ENCODE measurements at places on chromosomes 16 and 17.

DNA sequence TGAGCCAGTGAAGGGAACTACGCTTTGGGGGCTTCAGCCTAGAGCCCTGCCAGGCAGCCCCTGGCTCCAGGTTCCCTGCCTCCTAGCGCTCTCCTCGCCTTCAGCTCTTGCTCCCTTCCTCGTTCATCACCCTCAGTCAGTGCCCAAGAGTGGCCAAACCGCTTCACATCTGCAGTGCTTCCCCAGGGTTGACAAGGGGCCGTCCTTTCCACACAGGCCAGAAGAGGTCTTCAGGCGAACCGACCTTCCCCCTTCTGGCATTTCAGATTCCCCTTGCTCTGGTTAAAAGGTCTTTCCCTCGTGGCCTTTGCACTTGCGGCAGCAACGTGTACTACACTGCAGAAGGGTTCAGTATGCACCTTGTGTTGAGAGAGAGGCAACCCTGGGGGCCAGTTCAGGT, 4.1 kb downstream of the RASD1 start:
- H3K4me3 ChIP-seq = no peak overlapping the region
- no peak overlapping the region for H3K27ac ChIP-seq
- peaks cover 25% of the 10 kb centered on the region for H3K4me1 ChIP-seq

- no peaks in the 10 kb centered on the region for H3K4me1 ChIP-seq
- H3K36me3 ChIP-seq = no peaks in the 10 kb centered on the region
- no peaks in the 10 kb centered on the region for H3K27me3 ChIP-seq
- DNase-seq = no peak
Observed at GRCh38 chr16:86751076-86752030, 173.0 kb downstream of the FOXL1 start.

- no peak within 1 kb of the TSS for H3K27ac ChIP-seq
- peak within 1 kb of the TSS; percentile 72 for H3K4me3 ChIP-seq
- peak; percentile 75 for DNase-seq
- peaks cover 25% of the 10 kb centered on the region for H3K27me3 ChIP-seq
Observed at GRCh38 chr17:3695723-3696411, at the start of gene P2RX5. TSS of gene P2RX5 (minus strand) at chr17:3696155. CDS start at chr17:3696005, 150 bp downstream.

DNA sequence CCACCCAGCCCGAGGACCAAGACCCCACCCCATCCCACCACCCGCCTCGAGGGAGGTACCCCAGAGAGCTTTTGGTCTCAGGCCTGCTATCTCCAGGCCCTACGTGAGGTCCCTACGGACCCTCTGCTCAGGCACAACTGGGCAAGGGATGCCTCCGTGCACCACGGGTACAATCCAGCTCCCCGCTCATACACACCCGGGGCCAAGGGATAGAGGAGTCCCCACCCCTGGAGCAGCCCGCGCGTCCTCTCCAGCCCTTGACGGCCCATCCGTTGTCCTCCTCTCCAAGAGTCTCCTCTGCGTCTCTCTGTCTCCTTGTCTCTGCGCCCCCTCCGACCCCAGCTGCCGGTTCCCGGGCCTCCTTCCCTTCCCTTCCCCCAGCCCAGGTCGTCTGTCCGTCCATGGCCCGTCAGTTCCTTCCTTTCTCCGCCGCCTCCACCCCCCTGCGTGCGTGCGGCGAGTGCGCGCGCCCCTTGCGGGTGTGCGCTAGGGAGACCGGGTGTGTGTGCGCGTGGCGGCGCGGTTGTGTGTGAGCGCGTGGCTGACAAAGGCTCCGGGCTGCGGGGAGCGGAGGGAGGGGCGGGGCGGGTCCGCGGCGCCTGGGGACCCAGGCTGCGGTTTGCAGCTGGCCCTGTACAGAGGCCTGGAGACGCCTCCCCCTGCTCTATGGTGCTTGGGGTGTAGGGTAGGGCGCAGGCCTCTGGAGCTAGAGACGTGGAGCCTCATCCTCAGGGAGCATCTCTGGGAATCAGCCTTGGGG, 930 bp downstream of the SPNS2 start:
- H3K27ac ChIP-seq = no peak overlapping the region
- DNase-seq = peak; percentile 66
- H3K4me1 ChIP-seq = peaks cover 4% of the 10 kb centered on the region
- no peaks in the 10 kb centered on the region for H3K36me3 ChIP-seq

DNA sequence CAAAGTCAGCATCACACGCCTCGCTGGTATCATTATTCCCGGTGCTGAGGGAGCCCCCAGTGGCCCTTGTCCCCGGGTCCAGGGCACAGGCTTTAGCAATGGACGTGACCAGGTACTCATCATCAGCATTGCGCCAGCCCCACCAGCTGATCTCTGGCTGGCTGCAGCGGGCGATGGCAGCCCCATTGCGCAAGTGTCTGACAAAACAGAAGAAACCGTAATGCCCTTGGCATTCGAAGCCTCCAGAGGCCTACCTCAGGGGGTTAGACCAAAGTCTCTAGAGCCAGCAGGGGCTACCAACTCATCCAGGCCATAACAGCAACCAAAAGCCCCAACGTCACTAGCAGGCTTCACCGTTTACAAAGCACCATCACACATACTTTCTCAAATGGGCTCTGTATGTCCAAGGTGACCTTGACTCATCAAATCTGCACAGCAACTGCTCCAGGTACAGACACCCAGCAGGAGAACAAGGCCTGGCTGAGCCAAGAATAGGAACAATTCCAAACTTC, 7.3 kb downstream of the MTMR4 start:
- no peak overlapping the region for H3K4me3 ChIP-seq
- H3K4me1 ChIP-seq = no peaks in the 10 kb centered on the region
- peaks cover 72% of the 10 kb centered on the region for H3K36me3 ChIP-seq
- H3K27me3 ChIP-seq = no peaks in the 10 kb centered on the region
- no peak overlapping the region for H3K27ac ChIP-seq
- no peak for DNase-seq

- no peak for DNase-seq
- H3K36me3 ChIP-seq = peaks cover 30% of the 10 kb centered on the region
- H3K27ac ChIP-seq = no peak overlapping the region
- no peaks in the 10 kb centered on the region for H3K4me1 ChIP-seq
- no peak overlapping the region for H3K4me3 ChIP-seq
Observed at GRCh38 chr17:42989726-42990652, 8.2 kb upstream of the RPL27 start.

GRCh38 chr16:75058806-75059205, 57.8 kb downstream of the LDHD start:
- no peak overlapping the region for H3K4me3 ChIP-seq
- peaks cover 19% of the 10 kb centered on the region for H3K4me1 ChIP-seq
- DNase-seq = no peak
- no peaks in the 10 kb centered on the region for H3K27me3 ChIP-seq
- H3K36me3 ChIP-seq = no peaks in the 10 kb centered on the region

DNA sequence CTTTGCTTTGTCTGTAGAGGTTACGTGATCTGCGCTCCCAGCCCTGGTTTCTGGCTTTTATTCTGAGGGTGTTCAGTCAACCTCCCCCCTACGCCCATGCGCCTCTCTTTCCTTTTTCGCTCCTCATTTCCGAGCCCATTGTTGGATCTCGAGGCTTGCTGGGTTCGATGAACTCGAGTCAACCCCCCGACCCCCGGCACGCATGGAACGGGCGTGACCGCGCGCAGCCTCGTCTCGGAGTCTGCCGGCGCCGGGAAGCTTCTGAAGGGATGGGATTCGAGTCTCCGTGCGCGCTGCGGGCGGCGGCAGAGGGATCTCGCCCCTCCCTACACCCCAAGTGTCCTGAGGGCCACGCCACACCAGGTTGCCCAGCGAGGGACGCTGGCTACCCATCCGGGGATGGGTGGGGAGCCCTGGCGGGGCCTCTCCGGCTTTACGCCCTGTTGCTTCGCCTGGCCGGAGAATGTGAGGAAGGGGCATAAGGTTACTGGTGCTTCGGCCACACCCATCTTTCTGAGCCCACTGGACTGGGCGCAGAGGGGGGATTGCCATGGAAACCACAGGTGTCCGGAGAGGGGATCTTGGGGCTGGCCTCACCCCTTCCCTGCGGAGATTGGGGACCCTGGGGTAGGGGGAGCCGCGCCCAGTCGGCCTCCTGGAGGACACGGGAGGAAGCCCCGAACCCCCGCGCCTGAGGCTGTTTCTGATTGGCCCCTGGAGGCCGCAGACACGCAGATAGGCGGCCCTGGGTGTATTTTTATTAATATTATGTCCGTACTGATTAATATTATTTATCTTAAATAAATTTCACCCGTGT, 1.8 kb downstream of the MAPT start:
- H3K27me3 ChIP-seq = peaks cover 82% of the 10 kb centered on the region
- H3K27ac ChIP-seq = no peak overlapping the region
- H3K4me1 ChIP-seq = peaks cover 4% of the 10 kb centered on the region
- H3K4me3 ChIP-seq = peak overlapping the region; percentile 85

DNA sequence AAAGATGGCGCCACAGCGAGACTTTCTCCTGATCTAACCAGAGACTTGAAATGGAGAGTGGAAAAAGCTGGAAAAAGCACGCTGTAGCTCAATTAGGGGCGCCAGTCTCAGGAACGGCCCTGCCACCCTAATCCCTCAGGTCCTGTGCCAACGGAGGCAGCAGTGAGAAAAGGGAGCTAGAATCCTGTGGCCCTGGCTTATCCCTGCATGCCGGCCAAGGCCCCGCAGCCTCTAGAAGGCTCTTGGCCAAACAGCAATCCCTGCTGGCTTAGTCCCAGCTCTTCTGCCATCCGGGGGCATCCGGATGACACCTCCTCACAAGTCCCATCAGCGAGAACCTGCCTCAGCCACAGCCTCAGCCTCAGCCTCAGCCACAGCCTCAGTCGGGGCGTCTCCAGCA, 69.8 kb downstream of the MRM3 start:
- H3K27ac ChIP-seq = no peak overlapping the region
- H3K4me1 ChIP-seq = peaks cover 30% of the 10 kb centered on the region
- H3K27me3 ChIP-seq = no peaks in the 10 kb centered on the region
- DNase-seq = no peak

- peaks cover 25% of the 10 kb centered on the region for H3K4me1 ChIP-seq
- no peaks in the 10 kb centered on the region for H3K27me3 ChIP-seq
- H3K4me3 ChIP-seq = no peak overlapping the region
- no peak overlapping the region for H3K27ac ChIP-seq
Observed at GRCh38 chr16:54178478-54178976, 108.1 kb downstream of the IRX3 start.

DNA sequence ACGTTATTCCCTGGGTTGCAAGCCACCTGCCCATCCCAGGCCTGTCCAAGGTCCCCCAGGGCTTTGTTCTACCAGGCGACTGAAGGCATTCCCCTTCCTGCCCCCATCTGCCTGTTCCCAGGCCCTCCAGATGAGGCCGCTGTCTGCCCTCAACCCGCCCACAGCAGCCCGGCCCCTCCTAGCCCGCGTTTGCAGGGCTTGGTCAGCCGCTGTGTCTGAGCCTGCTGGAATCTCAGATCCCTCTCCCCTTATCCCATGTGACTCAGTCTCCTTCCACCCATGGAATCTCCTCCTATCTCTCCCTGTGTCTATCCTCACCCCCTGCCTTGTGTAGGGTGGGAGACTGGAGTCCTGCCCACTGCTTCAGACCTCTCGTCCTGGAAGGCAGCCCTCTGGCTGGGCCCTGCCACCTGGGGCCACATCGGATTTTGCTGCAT, 186.0 kb upstream of the TNRC6C start:
- no peaks in the 10 kb centered on the region for H3K27me3 ChIP-seq
- no peak overlapping the region for H3K4me3 ChIP-seq
- H3K4me1 ChIP-seq = peaks cover 6% of the 10 kb centered on the region
- DNase-seq = peak; percentile 91

DNA sequence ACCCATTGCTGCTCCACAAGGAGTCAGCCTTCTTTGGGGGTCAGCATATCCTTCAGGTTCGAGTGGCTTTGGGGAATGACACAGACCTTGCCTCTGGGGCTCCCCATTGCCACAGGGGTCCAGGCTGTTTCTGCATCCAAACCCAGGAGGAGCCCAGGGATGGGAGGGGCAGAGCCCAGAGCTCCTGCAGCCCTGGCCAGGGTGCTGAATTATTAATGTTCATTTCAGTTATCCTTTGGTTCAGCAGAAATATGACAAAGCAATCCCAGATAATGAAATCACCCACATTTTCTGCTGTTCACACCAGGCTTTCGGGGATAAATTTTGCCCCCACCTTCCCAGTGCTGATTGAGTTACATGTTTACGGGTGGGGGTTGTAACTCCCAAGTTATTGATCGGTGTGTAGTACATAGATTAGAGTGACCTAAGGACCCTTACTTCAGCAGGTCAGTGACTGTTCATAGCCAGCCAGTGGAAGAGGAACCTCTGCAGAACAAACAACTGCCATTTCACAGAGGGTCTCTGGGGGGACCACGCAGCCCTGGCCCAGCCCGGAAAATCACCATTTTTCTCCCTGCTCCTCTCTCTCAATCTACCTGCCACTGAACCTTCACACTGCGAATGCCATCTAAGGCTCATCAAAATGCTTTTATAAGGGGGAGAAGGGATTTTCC, 240.3 kb upstream of the N4BP1 start:
- H3K4me1 ChIP-seq = no peaks in the 10 kb centered on the region
- H3K36me3 ChIP-seq = no peaks in the 10 kb centered on the region
- DNase-seq = no peak
- H3K4me3 ChIP-seq = no peak overlapping the region

DNA sequence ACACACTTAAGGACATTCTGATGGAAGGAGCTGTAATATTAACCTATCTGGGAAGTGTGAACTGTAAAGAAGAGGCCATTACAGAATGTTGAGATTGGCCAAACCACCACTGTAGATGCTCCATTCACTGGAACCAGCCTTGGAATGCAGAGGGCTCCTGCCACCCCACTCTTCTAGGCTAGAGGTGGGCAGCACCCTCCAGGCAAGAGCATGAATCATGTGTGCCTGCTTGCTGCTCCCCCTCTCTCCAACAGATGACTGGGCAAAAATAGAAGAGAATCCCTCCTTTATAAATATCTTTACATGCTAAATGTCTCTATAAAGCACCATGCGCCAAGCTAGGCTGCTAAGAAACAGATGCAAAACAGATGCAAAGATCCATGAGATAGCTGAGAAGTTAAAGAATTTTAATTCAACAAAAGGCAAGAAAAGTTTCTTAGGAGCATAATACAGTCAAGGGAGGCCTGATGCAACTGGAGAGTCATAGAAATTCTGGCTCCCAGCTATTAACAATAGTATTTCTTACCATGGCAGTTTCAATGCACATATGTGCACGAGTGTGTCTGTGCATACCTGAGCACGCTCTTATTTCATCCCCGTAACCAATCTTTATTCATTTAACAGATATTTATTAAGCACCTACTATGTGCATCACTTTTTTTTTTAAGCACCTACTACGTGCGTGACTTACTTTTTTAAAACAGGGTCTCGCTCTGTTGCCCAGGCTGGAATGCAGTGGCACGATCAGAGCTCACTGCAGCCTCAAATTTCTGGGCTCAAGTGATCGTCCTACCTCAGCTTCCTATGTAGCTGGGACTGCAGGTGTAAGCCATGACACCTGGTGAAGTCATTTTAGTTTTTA, 53.6 kb downstream of the GRIN2A start:
- no peaks in the 10 kb centered on the region for H3K4me1 ChIP-seq
- H3K36me3 ChIP-seq = no peaks in the 10 kb centered on the region
- DNase-seq = no peak
- H3K27ac ChIP-seq = no peak overlapping the region
- no peak overlapping the region for H3K4me3 ChIP-seq
